Liver (tissue), 10 donors: ENCODE measurements at places on chromosomes 11 and 22. TPM values are rescaled to one million over a fixed set of nuclear protein-coding genes. Genes with fewer than 3 reads are reported as not detected.
A peak's percentile ranks its signal among the peaks of the same experiment; 100 is the strongest.

DNA sequence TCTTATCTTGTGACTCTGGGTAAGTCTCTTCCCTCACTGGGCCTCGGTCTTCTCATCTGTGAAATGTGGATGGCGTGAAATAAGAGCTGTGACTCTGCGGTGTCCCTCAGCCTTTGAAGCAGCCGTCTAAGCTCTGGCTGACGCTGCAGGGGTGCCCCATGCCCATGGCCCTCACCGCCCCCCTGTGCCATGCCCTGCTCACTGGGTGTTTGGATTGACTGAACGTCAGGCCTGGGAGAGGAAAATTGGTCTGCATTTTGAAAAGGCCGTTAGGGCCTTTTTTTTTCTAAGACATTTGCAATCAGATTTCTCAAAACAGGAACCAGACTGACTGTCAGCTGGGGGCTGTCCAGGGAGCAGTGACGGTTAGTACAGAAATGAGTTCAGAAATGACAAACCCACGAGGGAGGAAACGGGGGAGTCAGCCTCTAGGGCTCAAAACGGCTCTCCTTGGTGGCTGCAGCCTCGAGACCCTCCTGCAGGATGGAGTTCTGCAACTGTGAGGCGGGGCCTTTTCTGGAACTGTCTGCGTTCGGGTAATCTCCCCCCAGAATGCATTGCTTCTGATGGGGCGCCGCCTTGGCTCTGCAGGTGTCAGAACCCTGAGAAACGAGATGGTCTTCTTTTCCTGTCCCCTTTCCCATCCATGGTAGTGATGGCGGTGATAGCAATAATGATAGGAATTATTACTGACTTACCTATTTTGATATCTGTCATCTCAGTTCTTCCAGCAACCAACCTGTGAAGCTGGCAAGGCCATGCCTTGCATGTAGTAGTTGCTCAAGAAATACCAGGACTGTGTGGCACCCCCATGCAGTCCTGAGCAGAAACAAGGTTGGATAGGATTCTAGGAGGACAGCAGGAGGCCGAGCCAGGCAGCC is 2.0 kb downstream of the GRK2 start:
- peak overlapping the region; percentile 79 for H3K4me3 ChIP-seq
- H3K27ac ChIP-seq = peak overlapping the region; percentile 85
- DNase-seq = no peak
- no peaks in the 10 kb centered on the region for H3K36me3 ChIP-seq
- H3K4me1 ChIP-seq = peaks cover 72% of the 10 kb centered on the region
- no peaks in the 10 kb centered on the region for H3K27me3 ChIP-seq

DNA sequence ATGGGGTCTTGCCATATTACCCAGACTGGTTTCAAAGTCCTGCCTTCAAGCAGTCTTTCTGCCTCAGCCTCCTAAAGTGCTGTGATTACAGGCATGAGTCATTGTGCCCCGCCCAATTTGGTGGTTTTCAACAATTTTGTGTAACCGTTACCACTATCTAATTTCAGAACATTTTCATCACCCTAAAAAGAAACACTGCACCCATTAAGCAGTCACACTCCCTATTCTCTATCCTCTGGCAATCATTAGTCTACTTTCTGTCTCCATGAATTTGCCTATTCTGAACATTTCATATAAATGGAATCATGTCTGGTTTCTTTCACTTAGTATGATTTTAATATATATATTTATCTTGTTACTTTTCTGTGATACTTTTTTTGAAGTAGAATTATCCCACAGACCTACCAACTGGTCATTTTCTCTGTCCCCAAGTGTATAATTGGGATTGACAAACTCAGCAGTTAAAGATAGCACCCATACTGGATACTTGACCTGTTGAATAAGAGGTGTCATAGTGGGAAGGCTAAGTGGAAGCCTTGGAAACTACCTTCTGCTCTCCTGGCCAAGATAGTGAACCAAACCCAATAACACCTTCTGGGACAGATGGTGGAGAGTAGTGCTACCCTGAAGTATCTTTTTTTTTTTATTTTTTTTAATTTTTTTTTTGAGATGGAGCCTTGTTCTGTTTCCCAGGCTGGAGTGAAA is 64.8 kb downstream of the STIM1 start:
- H3K27me3 ChIP-seq = no peaks in the 10 kb centered on the region
- no peaks in the 10 kb centered on the region for H3K4me1 ChIP-seq
- DNase-seq = no peak

- no peaks in the 10 kb centered on the region for H3K4me1 ChIP-seq
- no peak overlapping the region for H3K27ac ChIP-seq
- H3K36me3 ChIP-seq = no peaks in the 10 kb centered on the region
- H3K4me3 ChIP-seq = no peak overlapping the region
Measured at GRCh38 chr11:64558065-64558745, 32.8 kb upstream of the SLC22A12 start.

Gene TRIM48
- not detected for polyA plus RNA-seq

DNA sequence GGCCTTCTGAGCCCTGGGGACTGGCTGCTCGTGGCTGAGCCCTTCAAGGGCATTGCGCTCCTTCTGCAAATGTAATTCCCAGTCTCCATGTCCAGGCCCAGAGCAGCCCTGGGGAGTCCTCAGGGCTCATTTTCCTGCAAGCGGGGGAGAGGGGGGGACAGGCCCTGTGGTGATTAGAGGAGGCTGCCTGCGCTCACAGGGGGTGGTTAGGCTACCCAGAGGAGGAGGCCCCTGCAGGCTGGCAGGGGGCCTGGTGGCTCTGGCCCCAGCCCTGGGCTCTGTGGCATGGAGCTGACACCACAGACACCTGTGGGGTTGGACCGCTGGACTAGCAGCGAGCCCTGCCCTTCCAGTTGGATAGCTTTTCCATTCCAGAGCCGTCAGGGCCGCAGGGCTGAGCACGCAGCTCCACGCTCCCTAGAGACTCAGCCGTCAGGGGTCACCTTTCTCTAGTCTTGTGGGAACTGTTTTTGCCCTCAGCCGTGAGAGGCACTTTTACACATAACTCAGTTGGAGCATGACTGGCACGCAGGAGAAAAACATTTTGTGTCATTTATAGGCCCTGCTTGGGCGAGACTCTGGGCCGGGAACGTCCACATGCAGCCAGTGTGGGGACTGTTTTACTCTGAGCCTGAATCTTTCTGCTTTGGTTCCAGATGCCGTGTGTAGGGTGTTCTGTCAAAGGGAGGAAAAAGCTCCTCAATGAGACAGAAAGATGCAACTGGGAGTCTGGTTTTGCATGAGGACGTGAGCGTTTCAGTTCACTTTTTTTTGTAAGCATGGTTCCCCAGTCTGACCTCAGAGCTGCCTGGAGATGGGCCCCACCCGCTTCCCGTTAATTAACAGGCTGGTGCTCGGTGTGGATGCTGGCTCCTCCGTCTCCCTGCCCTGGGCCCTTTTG is 58.1 kb downstream of the LRP5 start:
- no peaks in the 10 kb centered on the region for H3K27me3 ChIP-seq
- H3K36me3 ChIP-seq = peaks cover 18% of the 10 kb centered on the region
- no peak overlapping the region for H3K27ac ChIP-seq
- H3K4me3 ChIP-seq = no peak overlapping the region
- no peak for DNase-seq

Gene SCGB1C1
- polyA plus RNA-seq = not detected

Gene EFCAB6
- polyA plus RNA-seq = 0.64 TPM

- no peak for DNase-seq
- H3K36me3 ChIP-seq = no peaks in the 10 kb centered on the region
- no peak overlapping the region for H3K27ac ChIP-seq
- no peaks in the 10 kb centered on the region for H3K4me1 ChIP-seq
- no peak overlapping the region for H3K4me3 ChIP-seq
Measured at GRCh38 chr11:126523441-126524205, 168.1 kb downstream of the ST3GAL4 start.

- H3K27ac ChIP-seq = no peak overlapping the region
- no peaks in the 10 kb centered on the region for H3K36me3 ChIP-seq
- no peaks in the 10 kb centered on the region for H3K4me1 ChIP-seq
- no peak for DNase-seq
Measured at GRCh38 chr11:60835534-60835846, 6.4 kb upstream of the CCDC86 start.

DNA sequence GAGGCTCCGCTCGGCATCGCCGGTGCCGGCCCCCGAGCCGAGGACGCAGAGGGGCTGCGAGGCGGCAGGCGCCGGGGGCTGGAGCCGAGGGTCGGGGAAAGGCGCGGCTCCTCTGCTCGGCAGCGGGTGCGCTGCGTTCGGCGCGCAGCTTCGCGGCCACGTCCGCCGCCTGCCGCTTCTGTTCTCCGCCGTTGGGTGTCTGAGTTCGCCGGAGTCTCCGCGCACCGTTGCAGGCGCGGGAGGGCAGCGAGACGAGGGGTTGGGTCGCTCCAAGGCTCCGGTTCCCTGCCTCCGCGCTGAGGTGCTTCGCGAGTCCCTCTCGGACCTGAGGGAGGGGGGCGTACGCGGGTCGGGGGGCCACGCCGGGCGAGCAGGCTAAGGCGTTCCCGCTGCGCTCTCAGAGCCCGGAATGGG is 347 bp downstream of the MN1 start:
- peak overlapping the region; percentile 27 for H3K4me3 ChIP-seq
- no peaks in the 10 kb centered on the region for H3K27me3 ChIP-seq
- DNase-seq = no peak
- H3K27ac ChIP-seq = no peak overlapping the region
- H3K36me3 ChIP-seq = no peaks in the 10 kb centered on the region
- H3K4me1 ChIP-seq = peaks cover 23% of the 10 kb centered on the region

Gene OR52A1
- polyA plus RNA-seq = not detected

GRCh38 chr11:9956483-9956882 is 292.6 kb downstream of the SWAP70 start:
- H3K27me3 ChIP-seq = no peaks in the 10 kb centered on the region
- peaks cover 6% of the 10 kb centered on the region for H3K36me3 ChIP-seq
- no peaks in the 10 kb centered on the region for H3K4me1 ChIP-seq
- H3K27ac ChIP-seq = no peak overlapping the region

GRCh38 chr11:61103851-61104423 is 1.6 kb downstream of the CD5 start:
- H3K27me3 ChIP-seq = no peaks in the 10 kb centered on the region
- no peak overlapping the region for H3K4me3 ChIP-seq
- H3K36me3 ChIP-seq = no peaks in the 10 kb centered on the region
- no peak for DNase-seq
- no peak overlapping the region for H3K27ac ChIP-seq

Gene GRM5
- not detected for polyA plus RNA-seq

DNA sequence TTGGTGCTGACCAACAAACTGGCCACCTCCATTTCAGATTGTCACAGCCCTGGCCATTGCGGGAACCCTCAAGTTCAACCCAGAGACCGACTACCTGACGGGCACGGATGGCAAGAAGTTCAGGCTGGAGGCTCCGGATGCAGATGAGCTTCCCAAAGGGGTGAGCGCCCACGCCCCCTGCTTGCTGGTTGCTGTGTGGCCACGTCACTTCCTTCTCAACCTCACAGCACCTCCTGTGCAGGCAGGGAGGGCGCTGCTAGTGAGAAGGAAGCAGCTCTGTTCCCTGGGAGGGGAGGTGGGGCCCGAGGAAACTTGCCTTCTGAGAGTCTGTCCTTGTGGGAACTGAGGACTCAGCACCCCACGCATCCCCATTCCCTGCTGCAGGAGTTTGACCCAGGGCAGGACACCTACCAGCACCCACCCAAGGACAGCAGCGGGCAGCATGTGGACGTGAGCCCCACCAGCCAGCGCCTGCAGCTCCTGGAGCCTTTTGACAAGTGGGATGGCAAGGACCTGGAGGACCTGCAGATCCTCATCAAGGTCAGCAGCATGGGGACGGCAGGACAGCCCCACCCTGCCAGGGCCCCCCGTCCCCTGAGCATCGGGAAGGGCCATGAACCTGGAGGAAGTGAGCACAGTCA is 19.3 kb downstream of the POLR3H start:
- no peaks in the 10 kb centered on the region for H3K27me3 ChIP-seq
- peaks cover 40% of the 10 kb centered on the region for H3K4me1 ChIP-seq
- peak overlapping the region; percentile 62 for H3K27ac ChIP-seq
- H3K4me3 ChIP-seq = no peak overlapping the region

GRCh38 chr11:7579361-7579791 is 65.6 kb downstream of the PPFIBP2 start:
- H3K36me3 ChIP-seq = no peaks in the 10 kb centered on the region
- peak overlapping the region; percentile 24 for H3K27ac ChIP-seq
- peaks cover 46% of the 10 kb centered on the region for H3K4me1 ChIP-seq

DNA sequence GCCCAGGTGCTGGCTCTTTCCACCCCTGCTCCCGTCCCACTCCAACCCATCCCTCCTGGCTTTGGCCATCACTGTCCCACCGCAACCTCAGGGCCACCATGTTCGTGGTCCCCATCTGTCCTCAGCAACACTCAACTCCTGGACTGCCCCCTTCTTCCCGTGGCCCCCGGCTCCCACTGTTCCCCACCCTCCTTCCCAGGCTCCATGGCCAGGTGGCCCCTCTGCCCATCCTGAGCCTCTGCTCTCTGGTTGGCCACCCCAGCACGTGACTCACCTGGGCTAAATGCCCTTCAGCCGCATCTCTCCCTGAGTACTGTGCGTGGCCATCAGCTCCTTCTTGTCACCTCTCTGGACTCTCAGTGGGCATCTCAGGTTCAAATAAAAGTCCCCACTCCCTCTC is 41.6 kb upstream of the PHF21B start:
- H3K4me3 ChIP-seq = no peak overlapping the region
- H3K27ac ChIP-seq = no peak overlapping the region
- H3K4me1 ChIP-seq = no peaks in the 10 kb centered on the region
- DNase-seq = no peak
- peaks cover 11% of the 10 kb centered on the region for H3K27me3 ChIP-seq

- peaks cover 45% of the 10 kb centered on the region for H3K4me1 ChIP-seq
- peak overlapping the region; percentile 98 for H3K27ac ChIP-seq
- no peaks in the 10 kb centered on the region for H3K36me3 ChIP-seq
- DNase-seq = no peak
Measured at GRCh38 chr22:38700270-38700788, 414 bp downstream of the JOSD1 start.

GRCh38 chr11:115764176-115764575 is 260.0 kb upstream of the CADM1 start:
- no peak overlapping the region for H3K27ac ChIP-seq
- peaks cover 8% of the 10 kb centered on the region for H3K4me1 ChIP-seq

Gene DBX1
- not detected for polyA plus RNA-seq

- DNase-seq = no peak
- no peaks in the 10 kb centered on the region for H3K4me1 ChIP-seq
- no peaks in the 10 kb centered on the region for H3K27me3 ChIP-seq
- H3K4me3 ChIP-seq = no peak overlapping the region
Measured at GRCh38 chr11:132771746-132772145, 760.6 kb downstream of the OPCML start.

Gene SYT8
- polyA plus RNA-seq = 0.43 TPM

DNA sequence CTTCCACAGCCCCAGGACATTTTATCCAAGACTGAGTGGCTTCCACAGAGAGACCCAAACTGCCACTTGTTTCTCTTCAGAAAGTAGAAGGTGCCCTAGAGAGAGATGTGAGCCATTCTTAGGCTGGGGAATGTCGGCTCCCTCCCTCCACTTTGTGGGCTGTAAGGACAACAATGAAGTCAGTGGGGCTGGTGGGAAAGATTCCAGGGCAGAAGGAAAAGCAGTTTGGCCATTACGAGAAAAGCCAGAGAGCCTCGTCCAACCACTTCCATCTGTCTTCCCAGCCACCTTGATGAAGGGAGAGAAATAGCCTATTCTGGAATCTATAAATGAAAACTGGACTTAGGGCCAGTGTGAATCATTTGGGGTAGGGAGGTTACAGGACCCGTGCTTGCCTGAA is 382.5 kb downstream of the NXPE2 start:
- no peak overlapping the region for H3K27ac ChIP-seq
- no peaks in the 10 kb centered on the region for H3K36me3 ChIP-seq
- H3K4me3 ChIP-seq = no peak overlapping the region
- peaks cover 2% of the 10 kb centered on the region for H3K27me3 ChIP-seq

- no peaks in the 10 kb centered on the region for H3K27me3 ChIP-seq
- H3K36me3 ChIP-seq = no peaks in the 10 kb centered on the region
- peak overlapping the region; percentile 69 for H3K4me3 ChIP-seq
- DNase-seq = peak; percentile 84
Measured at GRCh38 chr11:65779919-65780769, 632 bp downstream of the AP5B1 start.

GRCh38 chr11:127275774-127276173 is 275.2 kb upstream of the KIRREL3 start:
- no peaks in the 10 kb centered on the region for H3K4me1 ChIP-seq
- no peak for DNase-seq
- H3K36me3 ChIP-seq = no peaks in the 10 kb centered on the region
- no peaks in the 10 kb centered on the region for H3K27me3 ChIP-seq
- no peak overlapping the region for H3K4me3 ChIP-seq
